ENCODE measurements at places on chromosomes 16 and 17. TPM values are rescaled to one million over a fixed set of nuclear protein-coding genes. Genes with fewer than 3 reads are reported as not detected.

DNA sequence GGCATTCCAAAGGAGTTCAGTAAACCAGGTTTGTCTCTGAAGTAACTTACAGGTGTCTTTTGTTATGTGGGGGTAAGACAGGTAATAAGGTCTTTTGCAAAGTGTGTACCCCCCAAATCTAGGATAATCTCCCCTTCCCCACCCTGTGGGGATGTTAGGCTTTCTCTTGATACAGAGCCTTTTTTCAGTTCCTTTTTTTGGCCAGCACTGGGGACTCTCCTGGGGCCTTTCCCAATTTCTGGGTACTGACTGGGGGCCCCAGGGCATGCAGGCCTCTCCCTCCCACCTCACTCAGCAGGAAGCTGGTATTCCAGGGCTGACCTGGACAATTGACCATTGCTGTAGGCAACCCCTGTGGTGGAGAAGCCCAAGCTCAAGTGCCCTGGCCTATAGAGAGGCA is 84.3 kb upstream of the IRX6 start:
- DNase-seq = no peak

DNA sequence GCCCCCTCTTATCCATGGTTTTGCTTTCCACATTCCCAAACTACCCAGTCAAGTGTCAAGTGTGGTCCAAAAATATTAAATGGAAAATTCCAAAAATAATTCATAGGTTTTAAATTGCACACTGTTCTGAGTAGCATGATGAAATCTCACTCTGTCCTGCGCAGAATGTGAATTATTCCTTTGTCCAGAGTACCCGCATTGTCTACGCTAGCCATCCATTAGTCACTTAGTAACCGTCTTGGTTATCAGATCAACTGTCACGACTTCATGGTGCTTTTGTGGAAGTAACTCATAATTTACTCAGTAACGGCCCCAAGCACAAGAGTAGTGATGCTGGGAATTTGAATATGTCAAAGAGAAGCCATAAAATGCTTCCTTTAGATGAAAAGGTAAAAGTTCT is 94.9 kb downstream of the SLC39A11 start:
- no peak for DNase-seq

DNA sequence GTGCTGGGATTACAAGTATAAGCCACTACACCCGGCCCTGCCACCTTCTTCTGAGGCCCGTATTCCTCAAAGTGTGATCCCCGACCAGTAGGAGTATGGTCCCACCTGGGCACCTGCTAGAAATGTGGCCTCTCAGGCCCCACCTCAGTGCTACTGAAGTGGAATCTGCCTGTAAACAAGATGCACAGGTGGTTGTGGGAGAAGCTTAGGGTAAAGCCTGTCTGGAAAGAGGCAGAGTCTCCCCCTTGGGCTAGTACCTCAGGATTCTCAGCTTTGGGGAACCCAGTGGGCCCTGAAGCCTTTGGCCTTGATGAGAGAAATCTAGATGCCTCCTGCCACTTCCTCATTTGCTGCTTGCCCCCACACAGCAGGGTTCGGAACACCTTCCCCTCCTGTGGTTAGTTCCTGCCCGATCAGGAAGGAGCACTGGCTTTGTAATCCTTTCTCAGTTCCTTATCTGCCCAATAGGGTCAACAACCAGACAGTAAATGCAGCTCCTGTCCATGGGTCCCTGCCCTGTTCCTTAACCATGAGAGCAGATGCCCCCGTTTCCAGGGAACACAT is 25.2 kb downstream of the TK2 start:
- DNase-seq = no peak

GRCh38 chr17:74295625-74296547 is 21.9 kb downstream of the DNAI2 start:
- DNase-seq = no peak

DNA sequence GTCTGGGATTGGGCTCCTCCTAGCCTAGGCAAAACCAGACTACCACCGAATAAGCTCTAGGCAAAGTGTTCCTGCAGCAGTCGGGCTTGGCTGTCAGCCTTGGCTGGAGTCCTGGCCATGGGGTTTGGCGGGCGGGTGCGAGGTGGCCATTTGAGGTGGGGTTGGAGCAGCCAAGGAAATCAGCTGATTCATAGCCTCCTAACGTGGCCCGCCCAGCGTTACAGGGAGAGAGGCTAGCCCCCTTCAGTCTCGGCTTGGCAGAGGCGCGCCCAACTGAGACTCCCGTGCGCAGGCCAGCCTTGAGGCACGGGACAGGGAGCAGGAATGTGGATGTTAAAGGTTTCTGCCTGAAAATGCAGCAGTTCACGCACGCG is 1.9 kb downstream of the PMP22 start:
- DNase-seq = peak; percentile 96

DNA sequence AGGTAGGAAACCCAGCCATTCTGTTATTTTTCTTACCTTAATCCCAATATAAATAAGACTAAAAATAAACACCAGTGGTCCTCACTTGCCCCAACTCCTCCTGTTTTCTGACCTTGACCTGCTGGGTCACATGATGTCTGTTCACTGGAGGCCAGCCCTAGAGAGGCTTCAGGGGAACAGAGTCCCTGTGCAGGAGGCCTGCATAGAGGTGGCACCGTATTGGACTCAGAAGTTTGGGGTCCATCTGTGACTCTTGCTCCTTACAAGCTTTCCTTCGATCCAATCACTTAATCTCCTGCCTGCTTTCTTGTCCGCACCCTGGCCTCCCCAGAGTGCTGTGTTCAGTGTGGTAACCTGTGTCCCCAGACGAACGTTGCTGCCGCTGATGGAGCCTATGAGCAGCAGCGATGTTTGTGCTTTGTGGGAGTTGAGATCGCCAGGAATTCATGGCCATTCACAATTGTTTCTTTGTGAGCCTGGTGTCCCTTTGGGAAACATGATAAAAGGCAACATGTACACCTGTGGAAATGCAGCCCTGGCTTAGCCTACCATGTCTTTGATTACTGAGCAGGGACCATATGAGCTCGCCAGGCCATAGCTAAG is 4.7 kb downstream of the IGSF6 start:
- DNase-seq = no peak

- DNase-seq = no peak
These were observed 53.5 kb downstream of the STX8 start for GRCh38 chr17:9522074-9522473.

DNA sequence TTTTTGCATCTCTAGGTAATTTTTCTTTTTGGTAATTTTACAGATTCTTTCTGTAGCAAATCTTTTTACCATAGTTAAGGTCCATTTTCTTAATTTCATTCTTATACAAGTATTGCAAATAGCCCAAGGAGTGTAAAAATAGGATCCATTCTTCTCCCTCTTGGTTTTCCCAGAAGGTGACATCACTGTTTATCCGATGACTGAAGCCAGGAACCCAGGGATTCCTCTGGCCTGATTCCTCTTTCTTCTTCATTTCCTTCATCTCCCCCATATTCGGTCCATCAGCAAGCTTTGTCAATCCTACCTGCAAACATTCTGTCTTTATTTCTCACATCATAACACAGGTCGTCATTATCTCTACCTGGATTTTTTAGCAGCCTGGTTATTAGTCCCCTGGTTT is 5.3 kb downstream of the RBBP6 start:
- no peak for DNase-seq

DNA sequence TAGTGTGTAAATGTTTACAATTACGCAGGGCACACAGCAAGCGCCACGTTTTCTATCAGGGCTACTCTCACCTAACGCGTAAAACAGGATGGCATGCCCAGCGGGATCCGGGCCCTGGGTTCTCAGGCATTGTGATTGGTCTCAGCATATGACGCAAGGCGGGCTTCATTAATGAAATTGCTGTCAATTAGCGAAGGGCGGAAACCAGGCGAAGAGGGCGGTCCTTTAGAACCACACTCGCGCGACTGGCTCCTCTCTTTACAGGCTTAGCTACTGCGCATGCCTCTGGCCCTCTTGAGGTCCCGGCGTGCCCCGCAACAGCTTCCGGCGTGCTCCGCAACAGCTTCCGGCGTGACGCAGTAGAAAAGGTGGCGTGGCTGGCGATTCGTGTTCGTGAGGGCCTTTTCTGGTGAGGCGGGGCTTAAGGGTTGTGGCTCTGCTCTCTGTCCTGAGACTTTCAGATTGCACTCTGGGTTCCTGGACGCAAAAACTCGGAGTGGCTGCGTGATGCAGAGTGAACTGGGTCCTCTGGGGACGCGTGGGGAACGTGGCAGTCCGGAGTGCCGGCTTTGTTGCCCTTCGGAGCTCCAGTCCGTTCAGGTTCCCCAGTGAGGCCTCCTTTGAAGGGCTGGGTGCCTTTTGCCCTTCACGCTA is 9.2 kb downstream of the OR2C1 start:
- DNase-seq = peak; percentile 66

GRCh38 chr17:47698749-47699535 is 5.0 kb downstream of the TBKBP1 start:
- no peak for DNase-seq

DNA sequence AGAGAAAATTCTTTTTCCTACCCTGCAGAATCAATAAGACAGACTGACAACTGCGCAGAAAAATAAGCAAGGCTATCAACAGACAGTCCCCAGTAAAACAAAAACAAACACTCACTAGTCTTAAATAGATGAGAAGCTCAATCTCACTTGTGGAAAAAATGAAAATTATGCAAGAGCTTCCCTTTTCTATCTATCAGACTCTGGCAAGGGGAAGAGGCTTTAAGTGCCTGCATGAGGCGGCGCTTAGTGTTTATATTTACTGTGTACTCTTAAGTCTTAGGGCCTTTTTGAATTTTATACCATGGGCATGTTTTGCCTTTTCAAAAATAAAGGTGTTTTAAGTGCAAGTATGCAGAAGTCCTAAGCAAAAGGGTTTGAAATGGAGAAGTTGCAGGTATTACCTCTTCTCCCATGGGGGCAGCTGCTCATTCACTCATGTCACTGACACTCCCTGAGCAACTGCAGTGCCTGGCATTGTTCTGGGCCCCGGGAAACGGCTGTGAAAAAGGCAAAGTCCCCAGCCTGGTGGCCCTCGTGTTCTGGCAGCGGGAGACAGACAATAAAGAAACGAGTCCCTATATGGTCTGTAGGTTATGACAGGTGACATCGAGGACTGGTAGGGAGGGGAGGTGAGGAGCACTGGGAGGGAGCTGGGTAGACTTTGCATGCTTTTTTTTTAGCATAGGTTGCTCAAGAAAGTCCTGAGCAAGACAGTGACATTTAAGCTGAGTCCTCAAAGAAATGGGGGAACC is 35.2 kb downstream of the HSBP1 start:
- DNase-seq = peak; percentile 24

DNA sequence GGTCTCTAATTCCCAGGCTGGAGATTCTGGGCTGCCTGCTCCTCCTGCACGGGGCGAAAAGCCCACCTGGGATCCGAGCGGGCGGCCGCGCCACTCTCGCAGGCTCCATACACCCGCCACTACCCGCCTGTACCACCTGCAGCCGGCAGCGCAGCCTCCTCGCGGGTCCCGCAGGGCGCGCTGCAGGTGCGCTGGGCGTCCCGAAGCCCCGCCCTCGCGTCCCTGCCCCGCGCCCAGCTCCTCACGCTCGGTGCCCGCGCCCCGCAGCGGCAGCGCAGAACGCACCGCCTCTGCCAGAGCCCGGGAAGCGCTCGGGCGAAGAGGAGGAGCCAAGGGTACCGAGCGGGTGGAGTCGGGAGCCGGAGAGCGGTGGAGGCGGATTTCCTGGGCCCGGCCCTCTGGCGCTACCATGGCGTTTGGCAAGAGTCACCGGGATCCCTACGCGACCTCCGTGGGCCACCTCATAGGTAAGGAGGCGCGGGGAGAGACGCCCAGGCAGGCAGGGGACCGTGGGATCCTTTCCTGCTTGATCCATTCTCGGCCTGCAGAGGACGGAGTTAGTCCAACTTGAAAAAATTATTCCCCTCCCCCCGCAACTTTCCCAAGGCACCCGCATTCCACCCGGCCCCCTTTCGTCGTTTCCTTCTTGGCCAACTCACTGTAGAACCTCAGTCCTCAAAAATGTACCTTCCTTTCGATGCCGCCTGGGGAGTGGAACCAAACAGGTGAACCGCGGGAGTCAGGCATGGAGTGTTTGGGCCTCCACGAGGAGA is at the start of gene TOM1L1:
TSS of gene TOM1L1 (plus strand) at position 396 of the 773 bp plus-strand sequence. CDS start at position 410, 14 bp downstream.
- peak; percentile 80 for DNase-seq

- no peak for DNase-seq
These were observed 3.7 kb upstream of the ZDHHC1 start for GRCh38 chr16:67419931-67420330.

DNA sequence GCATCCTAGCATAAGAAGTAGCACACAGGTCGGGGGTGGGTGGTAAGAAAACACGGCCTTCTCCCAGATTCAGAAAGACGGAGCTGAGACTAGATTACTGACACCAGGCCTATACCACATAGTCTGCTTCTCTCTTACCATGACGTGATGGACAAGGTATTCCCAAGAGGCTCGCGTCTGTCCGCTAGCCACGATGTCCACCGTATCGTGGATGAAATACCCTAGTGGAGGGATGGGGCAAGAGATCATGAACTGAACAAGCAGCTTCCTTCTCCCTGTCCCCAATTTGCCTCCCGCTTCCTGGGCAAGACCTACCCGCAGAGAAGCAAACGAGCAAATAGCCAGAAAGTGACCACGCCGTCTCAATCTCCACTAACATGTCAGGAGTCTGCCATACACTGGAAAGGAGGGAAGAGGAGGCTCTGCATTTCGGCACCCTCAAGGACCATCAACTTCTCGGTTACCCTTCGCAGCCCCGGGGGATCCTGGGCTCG is 820 bp downstream of the TLCD1 start:
- no peak for DNase-seq

DNA sequence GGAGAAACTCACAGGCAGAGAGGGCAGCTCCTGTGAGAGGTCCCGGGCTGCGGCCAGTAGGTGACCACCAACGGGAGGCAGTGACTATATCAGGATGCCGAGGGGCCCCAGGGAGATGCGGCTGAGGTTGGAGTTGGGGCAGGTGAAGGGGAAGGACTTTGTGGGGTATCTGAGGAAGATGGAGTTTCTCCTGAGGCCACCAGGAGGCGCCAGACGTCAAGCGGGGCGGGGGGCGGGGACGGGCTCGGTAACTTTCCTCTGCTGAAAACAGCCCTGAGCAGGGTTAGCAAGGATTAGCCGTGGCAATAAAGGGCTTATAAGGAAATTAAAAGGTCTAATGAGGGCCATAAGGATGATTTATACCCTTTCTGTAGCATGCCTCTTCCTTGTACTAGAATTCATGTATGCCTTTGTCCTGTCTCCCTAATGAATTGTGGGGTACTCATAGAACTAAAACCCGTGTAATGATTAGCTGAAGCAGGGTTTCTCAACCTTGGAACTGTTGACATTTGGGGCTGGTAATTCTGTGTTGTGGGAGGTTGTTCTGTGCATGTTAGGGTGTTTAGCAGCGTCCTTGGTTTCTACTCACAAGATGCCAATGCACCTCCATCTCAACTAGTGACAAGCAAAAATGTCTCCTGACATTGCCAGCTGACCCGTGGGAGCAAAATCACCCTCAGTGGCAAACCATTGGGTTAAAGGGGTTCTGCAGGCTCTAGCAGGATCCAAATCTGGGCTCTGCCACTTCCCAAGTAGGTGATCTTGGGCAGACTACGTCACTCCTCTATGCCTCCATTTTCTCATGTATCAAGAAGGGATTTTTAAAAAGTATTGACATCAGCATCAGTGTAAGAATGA is 74.8 kb upstream of the GRIN2A start:
- no peak for DNase-seq

Gene PLEKHG4
- total RNA-seq = 36.8 TPM

Gene ATP2C2
- total RNA-seq = 28.0 TPM

Gene NLRC3
- total RNA-seq = 0.26 TPM

Gene PRSS21
- total RNA-seq = not detected

Gene FKBP10
- 12.2 TPM for total RNA-seq

All from suprapubic skin (tissue), 4 donors.